ENCODE measurements at places on chromosomes 13 and 19.

- DNase-seq: no peak
These were observed 37.4 kb upstream of the MTIF3 start for GRCh38 chr13:27487776-27488175.

DNA sequence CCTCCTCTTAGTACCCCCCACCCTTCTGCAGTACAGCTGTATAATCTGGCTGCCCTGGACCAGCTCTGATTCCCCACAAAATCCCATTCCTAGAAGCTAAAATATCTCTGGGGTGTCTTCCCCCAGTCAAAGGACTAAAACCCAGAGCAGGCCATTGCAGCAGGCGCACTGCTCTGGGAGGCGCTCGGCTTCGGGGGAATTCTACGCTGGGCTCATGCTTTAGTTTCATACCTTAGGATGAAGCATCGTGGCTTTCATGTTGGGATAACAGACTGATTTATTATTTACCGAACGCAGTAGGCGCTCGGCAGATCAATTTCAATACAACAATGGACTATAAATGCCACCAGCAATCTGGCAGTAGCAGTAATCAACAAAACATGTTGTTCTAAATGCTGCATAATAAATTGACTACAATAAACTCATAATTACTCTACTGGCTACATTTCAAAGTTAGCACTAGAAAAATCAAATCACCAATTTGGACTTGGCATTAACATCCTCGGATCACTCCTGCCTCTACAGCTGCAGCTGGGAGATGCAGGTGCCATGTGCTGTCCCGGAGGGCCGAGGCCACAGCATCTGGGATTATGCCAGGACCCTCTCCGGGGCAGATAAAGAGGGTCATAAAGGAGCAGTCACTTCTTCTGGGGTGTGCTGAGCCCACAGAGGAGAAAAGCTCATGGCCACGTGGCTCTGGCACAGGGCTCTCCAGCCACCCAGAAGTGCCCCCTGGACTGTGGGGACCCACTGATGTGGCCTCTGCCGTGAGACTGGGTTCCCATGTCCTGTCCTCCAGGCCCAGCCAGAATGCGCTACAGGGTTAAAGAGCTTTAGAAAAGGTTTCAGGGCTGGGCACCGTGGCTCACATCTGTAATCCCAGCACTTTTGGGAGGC, 35.3 kb downstream of the CEBPG start:
- no peak for DNase-seq

- no peak for DNase-seq
These were observed 165.6 kb upstream of the MIR17HG start for GRCh38 chr13:91181892-91182291.

- DNase-seq: no peak
These were observed 607 bp upstream of the ZNF566 start for GRCh38 chr19:36489920-36490415.

- no peak for DNase-seq
These were observed 151.6 kb downstream of the GPC6 start for GRCh38 chr13:93378184-93378583.

DNA sequence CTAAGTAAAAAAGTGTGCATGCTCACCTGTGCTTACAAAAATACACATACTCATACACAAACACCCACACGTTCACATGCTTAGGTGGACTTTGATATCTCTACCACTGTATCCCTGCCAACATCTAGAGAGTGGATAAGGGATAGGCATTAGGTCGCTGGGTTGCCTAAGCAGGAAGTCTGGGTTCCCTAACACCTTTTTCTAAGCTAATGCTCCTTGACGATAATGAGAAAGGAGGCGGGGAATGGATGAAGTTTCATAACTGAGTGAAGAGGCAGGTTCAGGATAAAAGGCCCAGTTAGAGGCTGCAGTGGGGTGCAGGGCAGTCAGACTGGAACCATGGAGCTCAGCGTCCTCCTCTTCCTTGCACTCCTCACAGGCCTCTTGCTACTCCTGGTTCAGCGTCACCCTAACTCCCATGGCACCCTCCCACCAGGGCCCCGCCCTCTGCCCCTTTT, 41.9 kb upstream of the CYP2A7 start:
- no peak for DNase-seq

GRCh38 chr13:111129465-111130115, 14.5 kb downstream of the ARHGEF7 start:
- DNase-seq: no peak

DNA sequence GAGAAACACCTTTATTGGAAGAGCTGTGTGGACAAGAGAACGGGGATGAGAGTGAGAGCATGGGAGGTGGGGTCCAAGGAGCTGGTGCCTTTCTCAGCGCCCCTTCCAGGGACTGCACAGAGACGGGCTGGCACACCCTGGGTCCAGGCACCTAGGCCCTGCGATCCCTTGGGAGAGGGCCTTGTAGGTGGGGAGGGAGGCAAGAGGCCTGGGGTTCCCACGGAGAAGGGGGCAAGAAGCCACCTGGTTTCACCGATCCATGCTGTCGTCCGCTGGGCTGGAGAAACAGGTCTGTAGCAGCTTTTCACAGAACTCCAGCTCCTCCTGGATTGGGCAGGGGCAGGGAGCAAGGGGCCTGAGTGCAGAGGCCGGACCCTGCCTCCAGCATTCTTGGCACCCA, 3.5 kb upstream of the PPP6R1 start:
- no peak for DNase-seq

DNA sequence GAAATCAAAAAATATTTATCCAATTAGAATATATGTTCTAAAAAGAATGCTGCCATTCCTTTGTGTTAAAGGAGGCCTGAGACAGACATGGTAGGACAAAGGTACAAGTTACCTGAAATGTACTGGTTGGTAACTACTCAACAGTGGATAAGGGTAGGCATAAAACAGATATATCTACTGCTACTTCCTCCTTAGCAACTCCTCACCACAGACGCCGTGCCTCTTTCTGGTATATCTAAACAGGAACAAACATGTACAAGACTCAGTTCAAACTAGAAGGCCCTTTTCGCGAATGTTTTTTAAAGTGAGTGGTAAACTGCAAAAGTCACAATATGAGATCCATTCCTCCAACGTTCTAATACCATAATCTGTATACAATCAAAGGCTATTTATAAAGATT, 86.9 kb downstream of the TBC1D4 start:
- DNase-seq: no peak
